CD8-positive, alpha-beta T cell (primary cell): ENCODE measurements at places on chromosomes 16 and 17.

- DNase-seq, result no peak
Measured at GRCh38 chr17:74842146-74842598, 17.5 kb downstream of the GRIN2C start.

DNA sequence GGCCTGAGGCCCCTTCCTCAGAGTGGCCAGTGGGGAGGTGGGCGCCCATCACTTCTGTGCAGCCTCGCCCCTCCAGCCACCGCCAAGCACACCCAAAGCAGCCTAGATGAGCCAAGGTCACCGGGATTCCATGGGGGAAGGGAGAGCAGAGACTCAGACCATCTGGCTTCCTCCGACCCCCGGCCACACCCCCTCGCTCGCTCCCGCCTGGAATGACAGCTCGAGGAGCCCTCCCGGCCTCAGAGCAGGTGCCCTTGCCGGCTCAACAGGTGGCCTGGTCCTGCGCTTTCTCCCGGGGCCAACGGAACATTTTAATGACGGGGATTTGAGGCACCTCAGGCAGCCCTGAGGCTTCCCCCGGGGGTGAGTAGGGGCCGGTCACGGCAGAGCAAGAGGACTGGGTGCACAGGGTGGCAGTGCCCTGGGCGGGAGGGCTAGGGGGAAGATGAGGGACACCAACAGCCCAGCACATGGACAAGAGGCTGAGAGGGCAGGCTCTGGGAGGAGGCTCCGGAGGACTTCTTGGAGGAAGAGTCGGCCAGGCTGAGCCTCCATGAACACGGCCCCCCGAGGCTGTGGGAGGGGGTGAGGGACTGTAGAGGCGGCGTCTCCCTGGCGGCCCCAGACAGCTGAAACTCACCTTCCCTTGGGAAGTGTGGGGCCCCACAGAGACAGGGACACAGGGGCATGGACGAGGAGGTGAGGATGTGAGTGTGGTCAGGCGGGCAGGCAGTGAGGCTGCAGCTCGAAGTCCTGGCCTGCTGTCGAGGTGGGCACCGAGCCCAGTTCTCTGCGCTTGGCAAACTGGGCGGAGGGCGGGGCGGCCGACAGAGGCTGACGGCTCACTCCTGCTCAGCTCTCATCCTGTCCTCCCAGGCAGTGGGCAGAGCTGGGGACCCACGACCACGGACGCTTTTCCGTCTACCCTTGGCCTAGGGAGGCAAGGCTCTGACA, 12.5 kb upstream of the C1QTNF8 start:
- DNase-seq, result no peak

- DNase-seq, result no peak
Measured at GRCh38 chr17:41442739-41443138, 2.0 kb upstream of the KRT38 start.

DNA sequence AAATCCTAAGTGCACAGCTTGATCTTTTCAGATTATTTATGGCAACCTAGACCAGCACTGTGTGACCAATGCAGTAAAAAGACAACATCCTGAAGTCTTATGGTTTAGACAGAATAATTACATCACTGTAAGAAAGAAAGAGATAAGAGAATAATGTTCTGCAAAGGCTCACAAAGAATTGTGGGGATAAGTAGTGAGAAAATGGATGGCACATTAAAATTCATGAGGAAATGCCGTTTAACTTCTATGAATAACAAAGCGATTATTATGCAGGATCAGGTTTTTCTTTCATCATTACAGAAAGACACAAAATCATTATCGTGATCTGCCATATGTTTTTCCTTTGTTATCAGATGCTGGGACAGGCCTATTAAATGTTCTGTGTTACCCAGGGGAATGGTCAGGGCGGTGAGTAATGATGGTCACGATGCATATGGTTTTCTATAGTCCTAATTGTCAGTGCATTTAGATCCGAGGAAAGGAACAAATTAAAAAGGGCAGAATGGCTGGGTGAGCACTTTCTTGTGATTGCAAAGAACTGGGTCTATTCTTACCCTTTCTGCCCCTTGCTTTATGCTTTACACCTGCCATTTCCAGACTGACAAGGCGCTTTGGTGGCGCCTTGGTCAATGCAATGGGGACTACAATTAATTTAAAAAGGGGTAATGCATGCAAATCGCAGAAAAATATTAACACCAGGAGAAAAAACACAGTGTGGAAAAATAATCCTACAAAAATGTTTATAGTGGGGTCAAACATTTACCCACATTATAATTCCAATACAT, 18.1 kb upstream of the DHX40 start:
- DNase-seq, result no peak

- no peak for DNase-seq
Measured at GRCh38 chr16:3112058-3112880, at the start of gene ZNF205. ZNF205 (plus strand) TSS chr16:3112586; CDS start chr16:3113431, 845 bp downstream.

- DNase-seq, result no peak
Measured at GRCh38 chr17:30556374-30557332, 79.4 kb downstream of the GOSR1 start.

- DNase-seq, result peak; percentile 11
Measured at GRCh38 chr16:89693931-89694783, 7.3 kb downstream of the SPATA2L start.

DNA sequence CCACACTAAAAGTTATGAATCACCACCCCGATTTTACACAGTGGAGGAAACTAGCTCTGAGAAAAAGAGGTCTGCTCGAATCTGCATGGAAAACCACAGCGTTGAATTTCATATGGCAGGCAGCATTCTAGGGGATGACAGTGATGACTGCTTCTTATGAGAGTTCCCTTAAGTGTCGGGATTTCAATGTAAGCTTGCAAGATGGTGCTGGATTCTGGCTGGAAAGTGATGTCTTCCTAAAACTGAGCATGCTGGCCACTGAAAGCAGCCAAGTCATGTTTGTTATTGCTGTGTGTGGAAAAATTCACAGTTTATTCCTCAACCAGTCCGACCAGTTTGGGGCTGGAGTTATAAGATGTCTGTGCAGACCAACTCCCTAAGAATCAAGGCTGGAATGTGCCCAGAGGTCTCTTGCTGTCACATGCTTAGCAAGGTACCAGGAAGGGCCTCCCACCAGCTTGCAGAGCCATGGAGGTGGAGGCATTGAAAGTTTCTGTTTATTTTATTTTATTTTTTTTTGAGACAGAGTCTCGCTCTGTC, 37.2 kb upstream of the GAN start:
- no peak for DNase-seq

DNA sequence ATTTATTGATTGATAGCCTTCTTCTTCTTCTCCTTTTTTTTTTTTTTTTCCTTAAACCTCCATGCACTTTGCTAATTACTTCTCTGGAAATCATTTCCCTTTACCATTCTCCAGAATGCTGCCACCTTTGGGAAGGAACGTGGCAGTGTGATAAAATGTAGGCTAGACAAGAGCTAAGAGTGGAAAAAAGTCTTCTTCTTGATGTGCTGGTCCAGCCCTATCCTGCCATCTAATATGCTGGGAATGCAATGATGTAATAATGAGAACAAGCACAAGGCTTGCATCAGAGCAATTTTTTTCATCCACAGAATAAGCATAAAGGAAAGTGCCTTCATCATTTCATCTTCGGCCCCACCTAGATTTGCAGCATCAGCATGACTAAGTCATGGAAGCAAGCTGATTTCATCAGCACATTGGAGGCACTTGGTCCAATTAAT, 128.7 kb upstream of the ZFHX3 start:
- DNase-seq, result no peak

GRCh38 chr16:16120382-16121184, 102.7 kb downstream of the ABCC6 start:
- DNase-seq, result no peak
